Neural crest cell (in vitro differentiated cells): ENCODE measurements at places on chromosomes 2 and 18. TPM values are rescaled to one million over a fixed set of nuclear protein-coding genes. Genes with fewer than 3 reads are reported as not detected.

- no peak for DNase-seq
These were observed 127.2 kb downstream of the OLA1 start for GRCh38 chr2:174121175-174121574.

TUBA4B gene
- total RNA-seq = not detected in 2 replicates

GRCh38 chr2:46067501-46068305, 229.5 kb upstream of the EPAS1 start:
- no peak for DNase-seq

- DNase-seq = no peak
These were observed 39.1 kb downstream of the ACKR3 start for GRCh38 chr2:236608710-236609109.

GRCh38 chr18:79753391-79753851, 44.3 kb upstream of the KCNG2 start:
- no peak for DNase-seq

GRCh38 chr2:181586569-181587081, 70.3 kb downstream of the CERKL start:
- peak; percentile 12 for DNase-seq

DNA sequence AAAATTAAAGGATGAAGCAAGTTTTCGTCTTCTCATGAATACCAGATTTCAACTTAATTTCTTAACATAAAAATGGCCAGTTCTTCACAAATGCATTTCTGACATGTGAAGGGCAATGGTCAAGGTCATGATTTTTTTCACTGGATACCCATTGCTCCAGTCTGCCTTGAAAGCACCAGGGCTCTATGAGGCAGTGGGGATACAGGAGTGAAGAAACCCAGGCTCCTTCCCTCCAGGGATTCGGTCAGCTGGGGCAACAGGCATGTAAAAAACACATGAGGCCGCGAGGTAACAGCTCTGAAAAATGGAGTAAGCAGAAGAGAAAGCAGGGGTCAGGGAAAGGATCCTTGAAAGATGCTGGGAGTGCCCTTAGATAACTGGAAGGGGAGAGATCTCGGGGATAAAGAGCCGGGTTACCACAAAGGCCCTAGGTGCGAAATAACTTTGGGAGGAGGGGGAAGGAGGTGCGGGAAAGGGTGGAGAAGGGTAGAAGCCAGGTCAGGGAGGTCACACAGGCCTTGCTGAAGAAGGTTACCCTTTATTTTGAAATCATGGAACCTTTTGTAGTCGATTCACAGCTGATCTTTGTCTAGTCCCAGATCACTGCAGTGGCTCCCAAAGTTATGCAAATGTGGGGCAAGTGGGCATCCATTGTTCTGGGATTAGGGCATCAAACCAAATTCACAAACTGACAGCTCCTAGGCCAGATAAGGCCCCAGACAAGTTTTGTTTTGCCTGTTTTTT, 5.2 kb upstream of the SPRED2 start:
- DNase-seq = no peak

ZNF513 gene
- total RNA-seq = 26.5 and 27.9 TPM in 2 replicates

DNA sequence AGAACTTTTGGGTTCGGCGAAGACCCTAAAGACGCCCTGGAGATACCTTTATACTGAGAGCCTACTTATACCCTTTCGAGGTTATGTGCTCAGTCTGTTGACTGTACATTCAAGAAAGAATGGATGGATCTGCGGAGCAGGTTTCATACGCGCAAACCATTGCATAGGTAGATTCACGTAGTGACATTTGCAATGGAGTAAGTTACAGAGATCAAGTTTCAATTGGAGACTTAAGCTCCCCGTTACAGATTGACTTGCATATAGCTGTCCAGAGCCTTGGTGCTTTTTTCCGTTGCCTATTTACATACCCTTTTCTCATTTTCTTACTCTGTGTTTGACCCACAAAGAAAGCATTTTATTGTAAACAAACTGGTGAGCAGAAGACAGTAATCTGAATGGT, 923 bp downstream of the PSMD1 start:
- DNase-seq = no peak

DNA sequence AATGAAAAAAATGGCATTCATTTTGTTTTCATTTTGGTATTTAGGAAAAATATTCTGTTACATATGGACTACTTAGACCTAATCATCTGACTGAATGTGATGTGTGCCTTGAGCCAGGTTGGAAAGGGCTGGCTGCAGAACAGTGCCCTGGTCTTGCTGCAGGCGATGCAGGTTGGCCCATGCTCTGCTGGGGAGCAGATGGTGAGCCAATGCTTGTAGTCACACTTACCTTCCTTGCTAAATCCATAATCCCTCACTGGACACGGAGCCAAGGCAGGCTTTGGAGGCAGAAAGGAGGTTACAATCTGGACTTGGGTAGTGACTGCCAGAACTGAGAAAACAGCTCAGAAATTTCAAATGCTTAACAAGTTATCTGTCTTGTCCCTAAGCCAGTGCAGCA, 228.7 kb downstream of the ARHGAP15 start:
- DNase-seq = no peak
